ENCODE measurements at places on chromosomes 13 and 19.

- no peak for DNase-seq
Observed at GRCh38 chr13:62837895-62838294, 1422.2 kb upstream of the PCDH20 start.

DNA sequence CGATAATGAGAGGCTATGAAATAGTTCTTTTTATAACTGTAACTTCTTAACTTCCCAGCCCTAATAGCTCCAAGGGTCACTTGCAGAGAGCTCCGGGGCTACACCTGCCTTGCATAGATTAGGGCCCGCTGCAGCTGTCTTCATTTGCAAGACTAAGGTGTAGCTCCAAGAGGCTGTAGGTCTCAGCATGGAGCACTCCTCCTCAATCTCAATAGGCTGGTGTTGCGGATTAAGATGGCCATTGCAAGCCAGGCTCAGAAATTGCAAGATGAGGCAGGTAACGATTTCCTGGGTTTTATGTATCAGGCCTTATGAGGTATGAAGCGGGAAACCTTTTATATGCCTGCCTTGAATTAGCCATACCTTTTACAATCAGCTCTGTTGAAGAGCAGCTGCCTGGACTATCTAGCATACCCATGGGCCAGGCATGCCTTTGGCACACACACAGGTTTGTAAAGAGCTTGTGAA lies 185.7 kb downstream of the TM9SF2 start:
- no peak for DNase-seq

- no peak for DNase-seq
Observed at GRCh38 chr13:111876506-111876905, 190.4 kb upstream of the SOX1 start.

DNA sequence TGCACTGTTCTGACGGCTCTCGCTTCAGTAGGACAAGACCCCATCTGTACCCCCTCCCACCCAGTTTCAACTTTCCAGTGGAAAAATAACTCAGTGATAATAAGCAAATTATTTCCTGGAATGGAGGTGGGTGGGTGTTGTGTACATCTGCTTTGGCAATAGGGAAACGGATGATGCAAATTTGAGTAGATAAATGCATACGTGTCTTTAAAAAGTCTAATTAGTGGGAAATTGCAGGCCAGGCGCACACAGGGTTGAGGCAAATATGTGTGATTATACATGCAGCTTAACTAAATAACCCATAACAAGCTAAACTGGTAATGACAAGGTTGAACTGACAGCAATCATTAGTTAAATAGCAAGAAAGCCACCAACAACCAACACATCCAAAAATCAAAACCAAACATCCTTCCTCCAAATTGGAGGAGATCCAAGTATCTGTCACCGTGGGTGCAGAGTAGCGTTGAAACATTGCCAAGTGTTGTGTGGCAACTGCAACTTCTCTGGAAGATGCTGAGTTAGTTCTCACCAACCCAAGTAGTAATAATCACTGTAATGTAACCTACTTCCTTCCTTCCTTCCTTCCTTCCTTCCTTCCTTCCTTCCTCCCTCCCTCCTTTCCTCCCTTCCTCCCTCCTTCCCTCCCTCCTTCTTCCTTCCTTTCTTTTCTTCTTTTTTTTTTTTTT lies 54.6 kb downstream of the TRPM4 start:
- DNase-seq: no peak

DNA sequence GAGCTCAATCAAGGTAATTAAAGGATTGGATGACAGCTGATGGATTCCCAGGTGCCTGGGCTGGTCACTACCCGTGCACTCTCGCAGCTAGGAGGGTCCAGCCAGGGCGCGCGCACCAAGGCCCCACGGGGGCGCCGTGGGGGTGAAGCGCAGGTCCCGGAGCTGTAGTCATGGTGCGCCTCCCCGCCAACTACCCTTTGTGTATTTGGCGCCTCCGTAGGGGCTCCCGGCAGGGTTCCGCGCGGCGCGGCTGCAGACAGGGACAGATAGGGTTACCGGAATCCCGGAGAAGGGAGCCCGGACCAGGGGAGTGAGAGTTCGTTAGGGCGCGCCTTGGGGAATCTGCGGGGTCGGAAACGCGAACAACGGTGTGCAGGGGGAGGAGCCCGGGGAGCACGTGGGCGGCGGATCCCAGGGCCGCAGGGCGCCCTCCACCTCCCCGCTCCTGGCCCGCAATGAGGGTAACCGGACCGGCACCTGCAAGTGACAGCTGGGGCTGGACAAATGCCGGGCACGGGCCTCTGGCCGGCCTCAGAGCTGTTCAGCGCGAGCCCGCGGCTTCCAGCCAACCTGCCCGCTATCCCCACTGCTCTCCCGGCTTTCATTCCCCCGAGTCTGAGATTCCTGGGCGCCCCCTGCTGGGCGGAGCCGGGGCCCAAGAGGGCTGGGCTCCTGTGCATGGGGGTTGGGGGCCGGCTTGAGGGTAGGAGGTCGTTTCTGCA lies 3.4 kb upstream of the PRAM1 start:
- no peak for DNase-seq

- DNase-seq: no peak
Observed at GRCh38 chr19:46866407-46867136, 5.8 kb downstream of the ARHGAP35 start.

- DNase-seq: no peak
Observed at GRCh38 chr19:45114116-45114515, 21.1 kb downstream of the PPP1R37 start.

DNA sequence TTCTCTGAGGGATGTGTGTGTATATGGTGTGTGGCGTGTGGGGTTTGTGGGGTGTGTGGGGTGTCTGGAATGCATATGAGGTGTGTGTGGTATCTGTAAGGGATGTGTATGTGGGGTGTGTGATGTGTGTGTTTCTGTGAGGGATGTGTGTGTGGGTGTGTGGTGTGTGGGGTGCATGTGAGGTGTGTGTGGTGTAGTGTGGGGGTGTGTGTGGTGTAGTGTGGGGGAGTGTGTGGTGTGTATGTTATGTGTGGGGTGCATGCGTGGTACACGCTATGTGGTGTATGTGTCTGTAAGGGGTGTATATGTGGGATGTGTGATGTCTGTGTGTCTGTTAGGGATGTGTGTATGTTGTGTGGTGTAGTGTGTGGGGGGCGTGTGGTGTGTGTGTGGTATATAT lies 300.0 kb downstream of the FGF9 start:
- DNase-seq: no peak

GRCh38 chr13:58619396-58620113 lies 988.0 kb downstream of the PCDH17 start:
- DNase-seq: no peak

- DNase-seq: no peak
Observed at GRCh38 chr13:100581504-100581903, 7.1 kb downstream of the GGACT start.

GRCh38 chr13:40061466-40062450 lies 406.3 kb downstream of the COG6 start:
- DNase-seq: no peak

GRCh38 chr13:46639033-46639981 lies 86.3 kb downstream of the LRCH1 start:
- no peak for DNase-seq

GRCh38 chr19:7678971-7679751 lies 1.5 kb upstream of the TRAPPC5 start:
- no peak for DNase-seq

DNA sequence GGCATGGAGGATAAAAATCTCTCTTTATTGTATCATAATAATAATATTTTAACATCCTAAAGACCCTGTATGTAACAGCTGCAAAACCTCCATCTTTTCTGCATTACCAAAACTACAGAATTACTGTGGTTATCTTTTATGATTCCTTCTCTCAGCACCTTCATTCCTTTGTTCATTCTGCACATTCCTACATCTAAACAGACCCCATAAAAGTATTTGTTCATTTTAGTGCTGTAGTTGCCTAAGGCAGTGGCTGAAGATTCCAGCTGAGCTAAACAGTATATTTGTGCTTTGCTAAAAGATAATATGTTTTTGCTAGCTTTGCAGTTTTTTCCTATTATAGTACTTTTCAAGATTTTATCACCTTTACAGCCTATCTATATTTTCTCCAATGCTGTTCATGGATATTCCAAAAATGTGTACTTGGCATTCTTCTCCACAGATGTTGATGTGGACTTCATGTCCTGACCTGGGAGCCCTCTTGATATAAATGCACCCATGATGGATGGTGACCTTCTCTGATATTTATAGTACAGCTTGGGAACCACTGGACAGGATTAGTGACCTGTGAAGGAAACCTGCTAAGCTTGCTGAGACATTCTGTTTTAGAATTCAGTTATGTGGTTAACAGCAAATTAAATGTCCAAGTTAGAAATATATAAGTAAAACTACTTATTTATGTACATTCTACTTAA lies 2832.9 kb upstream of the PCDH20 start:
- DNase-seq: no peak

Data from cortex of kidney (tissue), 1 donor.